GM23338 (cell line): ENCODE measurements at places on chromosomes 1 and 21. TPM values are rescaled to one million over a fixed set of nuclear protein-coding genes. Genes with fewer than 3 reads are reported as not detected.
A peak's percentile ranks its signal among the peaks of the same experiment; 100 is the strongest.

TRIM17 gene
- polyA plus RNA-seq = 0.86 and 1.4 TPM in 2 replicates

TLR5 gene
- 0.39 and 1.3 TPM in 2 replicates for polyA plus RNA-seq

DNA sequence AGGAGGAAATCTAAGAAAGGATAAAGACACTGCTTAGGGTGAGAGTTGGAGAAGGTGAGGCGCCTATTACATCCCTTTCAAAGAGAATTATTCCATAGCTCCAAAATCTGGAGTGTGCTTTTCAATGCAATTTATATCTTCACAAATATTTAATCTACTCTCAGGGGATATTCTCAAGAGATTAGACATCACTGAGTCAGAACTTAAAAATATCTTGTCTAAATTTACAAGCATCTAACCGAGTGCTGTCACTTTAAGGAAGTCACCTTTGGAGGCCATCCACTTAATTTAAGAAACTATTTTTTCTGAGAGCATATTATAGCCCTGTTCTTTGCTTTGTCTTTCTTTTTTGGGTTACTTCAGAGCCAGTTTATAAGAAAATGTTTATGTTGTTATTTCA lies 134.6 kb downstream of the TNFSF18 start:
- no peak for DNase-seq

DNA sequence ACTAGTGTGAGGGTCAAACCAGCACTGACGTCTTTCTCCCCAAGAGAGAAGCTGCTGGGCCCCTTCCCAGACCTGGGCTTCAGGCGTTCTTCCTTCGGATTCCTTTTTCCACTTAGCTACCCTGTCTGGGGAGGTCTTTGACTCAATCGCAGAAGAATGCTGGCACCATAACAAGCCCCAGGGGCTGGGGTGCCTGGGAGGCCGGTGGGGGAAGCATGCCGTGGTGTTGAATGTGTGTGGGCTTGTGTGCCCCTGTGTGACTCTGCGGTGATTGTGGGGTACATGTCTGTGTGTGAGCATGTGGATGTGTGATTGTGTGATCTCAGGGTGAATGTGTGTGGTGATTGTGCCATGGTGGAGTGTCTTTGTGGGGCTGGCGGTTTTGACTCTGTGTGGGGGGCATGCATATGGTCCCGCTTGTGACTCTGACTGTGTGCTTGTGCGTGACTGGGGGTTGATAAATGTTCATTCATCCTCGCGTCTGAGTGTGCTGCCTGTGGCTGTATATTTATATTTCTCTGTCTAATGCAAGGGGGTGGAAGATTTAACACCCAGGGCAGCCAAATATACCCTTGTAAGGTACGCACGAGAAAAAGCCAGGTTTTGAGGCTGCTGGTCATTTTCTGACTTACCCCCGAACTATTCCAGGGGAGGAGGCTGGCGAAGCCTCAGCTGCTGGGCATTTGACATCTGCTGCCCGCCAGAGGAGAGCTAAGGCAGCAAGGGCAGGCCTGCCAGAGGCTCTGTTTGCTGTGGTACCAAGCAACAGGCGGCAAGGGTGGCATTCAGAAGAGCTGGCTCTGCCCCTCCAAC lies 1.1 kb upstream of the SYNC start:
- DNase-seq = peak; percentile 53

DCST1 gene
- not detected in 2 replicates for polyA plus RNA-seq

DNA sequence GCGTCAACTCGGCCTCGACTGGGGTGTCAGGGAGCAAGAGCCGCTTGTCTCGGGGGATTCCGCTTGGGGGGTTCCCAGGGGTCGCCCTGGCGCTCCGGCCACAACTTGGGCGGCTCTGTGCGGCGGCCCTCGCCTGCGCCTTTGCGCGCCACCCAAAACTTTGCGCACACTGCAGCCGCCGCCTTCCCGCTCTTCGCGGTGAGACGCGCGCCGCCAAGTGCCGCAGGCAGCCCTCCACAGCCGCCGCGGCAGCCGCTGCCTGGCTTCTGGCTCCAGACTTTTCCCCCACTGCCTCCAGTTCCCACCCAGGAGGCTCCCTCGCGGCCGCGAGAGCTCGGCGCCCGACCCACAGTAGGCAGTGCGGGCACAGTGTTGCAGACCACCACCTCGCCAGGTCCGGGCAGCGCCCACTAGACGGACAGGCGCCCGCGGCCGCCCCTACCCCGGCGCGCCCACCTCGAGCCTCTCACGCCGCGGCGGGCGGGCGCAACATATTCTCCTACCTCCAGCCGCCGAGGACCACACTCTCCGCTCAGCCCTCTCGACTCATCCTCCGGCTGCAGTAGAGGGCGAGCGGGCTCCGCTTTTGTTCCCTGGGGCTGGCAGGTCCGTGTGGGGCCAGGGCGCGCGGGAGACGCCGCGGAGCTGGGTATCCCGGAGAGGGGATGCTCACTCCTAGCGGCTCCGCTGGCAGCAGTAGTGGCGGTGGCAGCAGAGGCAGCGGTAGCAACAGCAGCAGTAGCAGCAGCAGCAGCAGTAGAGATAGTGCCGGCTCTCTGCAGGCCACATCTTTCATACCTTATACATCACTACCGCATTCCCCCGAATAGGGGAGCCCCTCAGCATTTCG lies 296.6 kb downstream of the OMA1 start:
- DNase-seq = peak; percentile 92

DNA sequence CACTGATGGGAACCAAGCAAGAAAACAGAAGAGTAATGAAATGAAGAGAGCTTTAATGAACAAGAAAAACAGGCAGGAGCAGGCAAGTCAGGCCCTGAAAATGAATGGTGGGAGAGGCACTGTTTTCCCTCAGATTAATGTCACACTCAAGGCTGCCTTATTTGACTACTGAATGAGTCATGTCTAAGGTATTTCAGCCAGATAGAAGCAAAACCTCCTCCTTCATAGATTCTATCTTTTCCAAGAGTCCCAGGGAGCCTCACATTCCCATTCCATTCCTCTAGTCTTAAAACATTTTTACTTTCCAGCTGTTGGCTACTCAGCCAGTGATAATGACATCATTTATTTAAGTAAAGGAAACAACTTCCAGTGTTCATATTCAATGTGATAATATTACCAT lies 228.4 kb upstream of the NRIP1 start:
- DNase-seq = peak; percentile 79

GOLT1A gene
- 7.2 and 10.7 TPM in 2 replicates for polyA plus RNA-seq

DNA sequence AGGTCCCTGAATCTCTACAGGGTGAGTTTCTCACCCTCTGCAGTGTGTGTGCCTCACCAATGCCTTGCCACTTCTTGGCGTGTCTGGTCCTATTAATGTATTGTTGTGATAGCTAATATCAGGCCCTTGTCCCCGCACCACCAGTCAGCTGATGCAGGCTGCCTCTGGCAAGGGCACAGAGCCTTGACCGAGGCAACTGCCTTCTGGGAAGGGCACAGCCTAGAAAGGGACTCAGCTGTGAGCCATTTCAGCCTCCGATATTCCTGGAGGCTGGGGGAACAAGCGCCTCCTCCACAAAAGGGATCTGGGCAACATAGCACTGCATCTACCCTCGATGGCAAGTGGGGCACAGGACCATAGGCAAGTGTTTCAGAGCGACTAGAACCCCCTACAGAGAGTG lies 27.0 kb downstream of the IL10RB start:
- no peak for DNase-seq

FAM20B gene
- 4.7 and 5.3 TPM in 2 replicates for polyA plus RNA-seq

- DNase-seq = no peak
Observed at GRCh38 chr1:14735841-14736240, 137.4 kb downstream of the KAZN start.

- peak; percentile 34 for DNase-seq
Observed at GRCh38 chr1:63328781-63329180, 6.4 kb downstream of the FOXD3 start.

IQGAP3 gene
- polyA plus RNA-seq = 11.9 and 12.8 TPM in 2 replicates

GRCh38 chr1:84771895-84772294 lies 81.6 kb upstream of the SSX2IP start:
- peak; percentile 11 for DNase-seq

- no peak for DNase-seq
Observed at GRCh38 chr1:7760245-7760644, 10.9 kb upstream of the VAMP3 start.

DNA sequence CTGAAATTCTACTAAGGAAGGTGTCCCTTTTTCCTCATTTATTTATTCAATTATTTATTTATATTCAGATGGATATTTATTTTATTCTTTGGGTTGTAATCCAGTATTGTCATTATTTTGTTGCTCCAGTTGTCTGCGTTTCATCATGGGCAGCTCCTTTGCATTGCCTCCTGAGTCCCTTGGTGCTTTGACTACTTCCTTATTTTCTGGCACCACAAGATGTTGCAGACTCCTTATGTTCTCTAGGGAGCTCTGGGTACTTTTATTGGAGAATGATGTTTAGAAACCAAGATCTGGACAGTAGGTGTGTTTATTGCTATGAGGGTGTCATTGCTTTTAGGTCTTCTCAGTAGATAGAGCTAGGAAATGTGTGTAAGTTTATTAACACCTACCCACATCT lies 59.9 kb upstream of the ERRFI1 start:
- no peak for DNase-seq

GRCh38 chr1:94674876-94675275 lies 133.3 kb upstream of the F3 start:
- no peak for DNase-seq

DNA sequence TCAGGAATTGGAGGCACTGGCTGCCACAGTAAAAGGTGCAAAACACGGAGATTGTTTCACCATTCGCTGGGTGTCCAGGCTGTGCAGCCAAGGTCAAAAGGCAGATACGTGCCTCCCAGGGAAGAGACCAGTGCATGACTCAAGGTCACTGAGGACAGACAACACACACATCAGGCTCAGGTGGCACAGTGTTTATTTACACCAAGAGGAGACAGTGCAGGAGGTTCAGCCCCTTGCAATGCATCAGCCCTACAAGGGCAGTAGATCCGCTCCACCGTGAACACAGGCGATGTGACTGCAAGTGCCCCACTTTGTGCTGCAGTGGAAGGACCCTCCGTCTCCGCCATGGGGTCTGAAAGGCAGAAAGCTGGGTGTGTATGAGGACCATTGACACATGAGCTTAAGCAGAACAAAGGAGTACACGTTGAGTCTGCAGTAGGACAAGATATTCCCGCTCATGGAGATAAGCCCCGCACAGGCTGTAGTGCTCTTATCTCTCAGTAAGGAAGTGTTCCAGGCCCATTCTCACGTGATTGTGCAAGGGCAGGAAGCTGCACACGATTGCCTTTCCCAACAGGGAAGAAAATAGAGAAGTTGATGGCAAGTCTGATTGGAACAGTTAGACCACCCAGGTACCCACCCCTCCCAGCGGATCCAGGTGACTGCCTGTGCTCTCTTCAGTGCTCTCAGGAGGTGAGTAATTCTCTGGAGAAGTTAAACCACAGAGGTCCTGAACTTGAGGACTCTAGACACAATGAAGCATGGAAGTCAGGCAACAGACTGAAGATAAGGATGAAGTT lies 37.5 kb upstream of the QSOX1 start:
- no peak for DNase-seq
